ENCODE measurements at places on chromosomes 5 and 9.
A peak's percentile ranks its signal among the peaks of the same experiment; 100 is the strongest.

- DNase-seq, result no peak
Measured at GRCh38 chr9:122777935-122778627, 10.7 kb upstream of the OR5C1 start.

DNA sequence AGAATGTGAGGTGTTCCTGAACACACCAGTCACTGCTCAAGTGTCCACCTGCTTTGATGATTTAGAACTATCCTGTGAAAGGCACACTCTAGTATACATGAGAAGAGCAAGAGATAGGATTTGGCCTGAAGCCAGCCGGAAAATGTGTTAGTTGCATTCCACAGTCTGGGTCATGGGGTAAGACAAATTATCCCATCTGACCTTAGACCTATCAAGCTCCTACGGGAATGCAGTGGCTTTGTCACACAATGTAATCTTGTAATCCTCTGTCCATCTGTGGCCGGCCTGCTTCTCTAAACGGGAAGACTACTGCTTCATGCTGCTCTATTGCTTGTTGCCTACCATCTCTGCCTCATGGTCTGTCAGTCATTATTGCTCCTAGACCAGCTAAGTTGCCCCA, 92.4 kb upstream of the PRRC1 start:
- DNase-seq, result peak; percentile 35

DNA sequence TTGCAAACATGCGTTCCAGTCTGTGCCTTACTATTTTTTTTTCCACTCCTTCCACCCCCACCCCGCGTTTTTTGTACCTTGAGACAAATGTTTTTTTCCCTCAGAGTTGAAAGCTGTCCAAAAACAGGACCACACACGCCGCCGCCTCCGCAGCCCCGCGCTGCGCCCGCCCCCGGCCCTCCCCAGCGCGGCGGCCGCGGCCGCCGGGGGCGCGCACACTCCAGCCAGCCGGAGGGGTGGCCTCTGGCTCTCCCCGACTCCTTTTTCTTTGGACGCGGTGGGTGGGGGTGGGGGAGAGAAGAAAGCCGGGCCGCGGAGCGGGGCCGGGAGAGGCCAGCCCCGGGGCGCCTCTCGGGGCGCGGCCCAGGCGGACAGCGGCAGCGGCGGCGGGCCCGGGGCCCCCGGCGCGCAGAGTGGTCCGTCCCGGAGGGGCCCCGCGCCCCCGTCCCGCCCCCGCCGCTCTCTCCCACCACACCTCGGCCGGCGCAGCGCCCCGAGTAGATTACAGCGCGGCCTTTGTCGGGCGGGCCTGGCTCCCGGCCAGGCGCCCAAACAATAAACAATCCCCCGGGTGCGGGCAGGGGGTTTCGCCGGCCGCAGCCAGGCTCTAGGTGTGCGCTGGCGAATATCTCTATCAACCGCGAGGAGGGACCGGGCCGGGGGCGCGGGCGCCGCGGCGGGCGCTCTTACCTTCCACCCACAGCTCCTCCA, 10.9 kb downstream of the PTCH1 start:
- DNase-seq, result peak; percentile 86

DNA sequence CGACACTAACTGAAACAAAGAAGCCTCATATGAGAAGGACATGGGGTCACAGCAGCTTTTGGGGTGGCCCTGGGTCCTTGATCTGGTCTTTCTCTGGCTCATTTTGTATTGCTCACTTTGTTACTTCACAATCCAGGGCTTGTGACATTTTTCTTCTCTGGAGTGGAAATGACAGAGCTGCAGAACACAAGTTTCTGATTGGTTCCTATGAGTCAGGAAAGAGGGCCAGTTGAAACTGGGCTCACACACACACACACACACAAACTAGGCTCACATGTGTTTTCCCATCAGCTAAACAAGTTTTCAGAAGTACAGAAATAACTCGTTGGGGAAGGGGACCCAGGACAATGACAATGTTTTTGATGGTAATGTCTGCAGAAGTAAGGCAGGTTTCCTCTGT, 54.3 kb downstream of the TMC1 start:
- DNase-seq, result no peak

GRCh38 chr9:95572381-95573151, 55.8 kb upstream of the PTCH1 start:
- DNase-seq, result peak; percentile 22

- DNase-seq, result no peak
Measured at GRCh38 chr5:110496276-110496675, 230.2 kb downstream of the TMEM232 start.

DNA sequence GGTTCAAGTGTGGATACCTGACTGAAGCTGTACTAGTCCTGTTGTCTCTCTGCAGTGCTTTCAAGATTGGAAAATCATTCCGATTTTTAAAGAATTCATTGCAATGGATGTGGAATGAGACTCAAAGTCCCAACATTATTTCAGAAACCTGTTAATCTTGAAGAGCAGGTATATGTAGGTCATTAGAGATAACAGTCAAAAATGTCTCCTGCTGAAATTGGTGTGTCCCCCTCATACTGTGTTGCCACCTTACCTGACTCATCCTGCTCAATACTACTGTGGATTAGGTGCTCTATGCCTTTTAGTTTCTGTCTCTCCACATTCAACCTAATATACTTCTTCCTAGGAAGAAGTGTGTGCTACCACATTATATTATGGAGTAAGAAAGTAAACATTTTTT, 91.1 kb upstream of the NR3C1 start:
- no peak for DNase-seq

DNA sequence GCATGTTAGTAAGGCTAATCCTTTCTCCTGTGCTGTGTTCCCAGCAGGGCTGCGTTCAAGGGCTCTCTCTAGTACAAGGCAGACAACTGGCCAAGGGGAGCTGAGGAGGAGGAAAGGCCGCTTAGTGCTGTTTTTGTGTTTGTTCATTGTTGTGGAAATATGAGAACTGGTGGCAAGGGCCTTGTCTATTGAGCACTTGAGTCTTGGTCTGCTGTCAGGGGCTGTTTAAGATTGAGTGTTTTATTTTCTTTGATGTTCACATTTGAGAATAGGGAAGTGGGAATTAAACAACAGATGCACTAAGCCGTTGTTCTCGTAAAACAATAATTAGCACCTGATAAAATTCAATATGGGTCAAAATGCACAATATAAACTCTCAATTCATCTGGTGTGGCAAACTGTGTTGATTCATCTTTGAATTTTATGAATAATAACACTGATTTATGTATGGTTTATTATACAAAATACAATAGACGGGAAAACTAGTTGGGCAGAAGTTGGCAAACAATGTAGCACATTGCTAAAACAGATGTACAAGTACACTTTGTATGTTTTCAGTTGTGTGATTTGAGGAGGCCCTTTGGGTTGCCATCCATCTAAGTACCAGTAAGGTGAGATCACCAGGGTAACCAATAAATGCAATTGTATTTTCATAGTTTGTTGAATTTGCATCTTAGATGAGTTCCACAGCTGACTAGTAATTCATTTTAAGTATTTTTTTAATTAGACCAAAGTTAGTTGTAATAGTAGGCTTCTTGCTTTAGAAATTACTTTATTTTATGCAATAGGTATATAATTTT, 97.6 kb upstream of the GRHPR start:
- no peak for DNase-seq

DNA sequence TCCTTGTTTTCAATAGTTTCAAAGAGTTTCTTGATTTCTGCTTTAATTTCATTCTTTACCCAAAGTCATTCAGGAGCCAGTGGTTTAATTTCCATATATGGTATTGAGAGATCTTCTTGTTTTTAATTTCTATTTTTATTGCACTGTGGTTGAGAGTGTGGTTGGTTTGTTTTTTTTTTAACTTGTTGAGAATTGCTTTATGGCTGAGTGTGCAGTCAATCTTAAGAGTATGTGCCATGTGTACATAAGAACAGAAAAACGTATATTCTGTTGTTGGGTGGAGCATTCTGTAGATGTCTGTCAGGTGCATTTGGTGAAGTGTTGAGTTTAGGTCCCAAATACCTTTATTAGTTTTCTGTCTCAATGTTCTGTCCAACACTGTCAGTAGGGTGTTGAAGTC, 26.7 kb upstream of the IPPK start:
- no peak for DNase-seq

- no peak for DNase-seq
Measured at GRCh38 chr9:34331196-34331595, 1.8 kb downstream of the NUDT2 start.

GRCh38 chr9:8348756-8349155, 549.2 kb upstream of the DMAC1 start:
- no peak for DNase-seq

GRCh38 chr9:130209422-130209821, 37.2 kb downstream of the NCS1 start:
- no peak for DNase-seq

DNA sequence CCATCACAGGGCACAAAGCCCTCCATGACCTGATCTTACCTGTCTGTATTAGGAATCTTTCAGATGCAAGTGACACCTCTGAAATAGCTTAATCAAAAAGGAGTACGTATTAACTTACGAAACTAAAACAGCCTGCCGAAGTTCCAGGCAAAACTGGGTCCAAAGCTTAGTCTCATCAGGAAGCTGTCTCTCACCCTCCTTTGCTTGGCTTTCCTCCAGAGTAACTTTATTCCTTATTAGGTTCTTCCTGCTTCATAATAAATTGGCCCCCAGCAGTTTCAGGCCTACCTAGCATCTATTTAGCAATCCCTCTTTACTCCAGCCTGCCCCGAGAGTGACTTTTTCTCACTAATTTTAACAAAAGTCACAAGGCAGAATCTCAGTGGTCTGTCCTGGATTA, 58.4 kb upstream of the STK32A start:
- no peak for DNase-seq

DNA sequence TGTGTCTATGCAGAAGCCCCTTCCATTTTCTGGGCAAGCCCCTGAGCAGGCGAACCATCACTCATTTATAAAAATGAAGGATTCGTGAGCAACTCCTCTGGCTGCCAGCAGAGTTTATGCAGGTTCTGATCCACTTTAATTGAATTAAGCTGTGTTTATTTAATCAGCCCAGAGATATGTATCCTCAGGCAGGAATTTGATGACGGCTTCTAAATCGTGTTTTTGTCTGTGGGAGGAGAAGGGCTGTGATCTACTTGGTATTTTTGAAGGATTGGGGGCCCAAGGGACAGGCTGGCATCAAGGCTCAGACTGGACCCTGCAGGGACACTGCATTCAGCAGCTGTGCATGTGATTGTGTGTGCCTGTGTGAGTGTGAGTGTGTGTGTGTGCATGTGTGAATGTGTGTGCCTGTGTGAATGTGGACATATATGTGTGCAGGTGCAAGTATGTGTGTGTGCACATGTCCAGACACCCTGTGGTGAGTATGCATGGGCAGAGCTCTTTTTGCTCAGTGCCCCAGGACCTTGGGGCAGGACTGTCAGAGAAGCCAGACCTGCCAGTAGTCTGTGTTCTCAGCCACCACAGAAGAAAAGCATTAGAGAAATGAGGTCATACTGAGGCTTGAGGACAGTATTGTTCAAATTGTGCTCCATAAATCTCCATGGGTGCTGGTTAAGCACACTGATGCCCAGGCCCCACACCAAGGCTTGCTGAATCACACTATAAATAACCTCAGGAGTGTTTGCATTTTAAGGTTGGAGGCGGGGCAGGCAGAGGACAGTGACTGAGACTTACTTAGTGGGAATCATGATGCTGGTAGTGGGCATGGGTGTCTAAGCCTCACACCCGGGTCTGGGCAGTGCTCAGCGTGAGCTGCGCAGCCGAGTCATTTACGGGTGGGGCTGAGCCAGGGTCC, 164.0 kb downstream of the CARTPT start:
- no peak for DNase-seq

DNA sequence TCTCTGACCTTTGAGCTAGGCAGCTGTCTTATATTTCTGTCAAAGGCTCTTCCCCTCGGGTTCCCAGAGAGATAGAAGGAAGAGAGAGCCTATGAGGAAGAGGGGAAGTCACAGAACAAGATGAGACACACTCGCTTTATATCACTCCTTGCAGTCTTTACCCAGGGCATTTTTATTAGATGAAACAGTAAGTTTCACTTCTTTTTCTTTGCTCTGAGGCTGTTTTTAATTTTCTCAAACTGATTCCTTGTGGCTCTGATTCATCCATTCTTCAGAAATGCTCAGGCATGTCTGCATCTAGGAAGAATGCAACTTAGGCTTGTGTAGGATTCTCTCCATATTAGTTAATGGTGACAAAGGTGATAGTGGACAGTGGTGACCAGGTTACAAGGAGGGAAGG, 132.9 kb upstream of the CHD1 start:
- no peak for DNase-seq

DNA sequence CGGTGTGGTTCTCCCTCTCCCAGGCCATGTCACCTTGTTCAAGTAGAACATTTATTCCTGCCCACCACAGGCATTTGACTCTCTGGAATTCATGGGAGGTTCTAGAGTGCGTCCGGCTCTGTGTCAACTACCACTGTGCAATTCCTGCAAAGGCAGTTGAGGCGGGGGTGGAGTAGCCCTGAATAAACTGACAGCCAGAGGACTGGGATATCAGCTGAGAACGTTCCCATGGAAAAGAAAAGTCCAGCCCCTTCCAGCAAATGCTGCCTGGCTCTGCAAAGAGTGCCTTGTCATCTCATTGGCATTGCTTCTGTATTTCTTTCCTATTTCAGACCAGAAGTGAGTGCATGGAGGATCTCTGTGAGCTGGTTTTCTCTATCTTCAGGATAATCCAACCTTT, 18.9 kb upstream of the MEGF9 start:
- DNase-seq, result no peak

GRCh38 chr5:143222287-143223231, 180.9 kb downstream of the NR3C1 start:
- DNase-seq, result peak; percentile 72

DNA sequence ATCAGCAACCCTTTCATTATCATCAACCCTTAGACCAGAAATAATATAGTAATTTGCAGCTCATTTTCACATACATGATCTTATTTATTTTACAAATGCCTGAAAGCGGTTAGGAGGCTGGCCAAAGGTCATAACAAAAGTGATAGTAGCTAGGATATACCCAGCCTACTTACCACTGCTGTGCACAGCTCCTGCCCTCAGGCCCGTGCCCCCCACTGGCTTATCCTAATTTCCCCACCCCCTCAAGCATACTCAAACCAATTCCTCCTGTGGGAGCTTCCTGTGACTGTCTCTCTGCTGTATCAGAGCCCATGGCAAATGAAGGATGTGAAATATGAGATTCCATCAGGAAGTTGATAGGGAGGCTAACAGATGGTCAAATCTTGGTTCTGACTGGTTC, 14.8 kb downstream of the FAM219A start:
- no peak for DNase-seq

DNA sequence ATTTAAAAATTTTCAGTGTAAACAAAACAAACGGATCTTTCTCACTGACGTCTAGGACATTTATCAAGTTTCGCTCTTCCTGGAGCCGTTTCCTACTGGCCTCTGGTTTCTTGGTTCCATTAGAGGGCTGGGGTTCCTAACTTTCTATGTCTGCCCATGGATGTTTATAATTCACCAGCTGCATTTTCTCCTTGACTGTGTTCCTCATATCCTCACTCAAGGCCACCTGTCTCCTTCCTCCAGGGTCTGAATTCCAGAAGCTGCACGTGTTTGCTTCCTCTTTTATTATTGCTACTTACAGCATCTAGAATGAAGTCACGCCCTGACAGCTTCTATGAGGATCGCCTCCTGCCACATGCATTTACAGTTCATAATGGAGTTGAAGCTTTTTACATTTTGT, 74.1 kb upstream of the BASP1 start:
- DNase-seq, result no peak
